Stomach (tissue), 19 donors: ENCODE measurements at places on chromosomes 5 and 9.

DNA sequence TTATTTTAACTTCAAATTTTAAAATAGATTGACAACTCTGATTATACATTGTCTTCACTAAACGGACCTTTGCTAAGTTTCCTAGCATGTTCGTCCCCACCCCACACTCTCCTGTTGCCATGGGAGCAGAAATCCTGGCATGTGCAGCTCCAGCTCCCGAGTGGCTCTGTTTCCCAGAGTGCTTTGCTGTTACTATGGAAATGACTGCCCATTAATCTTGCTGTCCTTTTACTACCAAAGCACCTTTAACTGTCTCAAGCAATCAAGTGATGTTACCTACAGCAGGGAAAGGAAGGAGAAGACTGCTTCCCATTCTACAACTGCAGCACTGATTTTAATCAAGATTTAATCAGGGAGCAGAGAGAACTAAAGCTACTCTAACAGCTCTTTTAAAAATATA lies 212.0 kb upstream of the KIF2A start:
- H3K27ac ChIP-seq: no peak overlapping the region
- no peaks in the 10 kb centered on the region for H3K36me3 ChIP-seq
- no peak overlapping the region for H3K4me3 ChIP-seq
- no peaks in the 10 kb centered on the region for H3K27me3 ChIP-seq
- no peaks in the 10 kb centered on the region for H3K4me1 ChIP-seq

DNA sequence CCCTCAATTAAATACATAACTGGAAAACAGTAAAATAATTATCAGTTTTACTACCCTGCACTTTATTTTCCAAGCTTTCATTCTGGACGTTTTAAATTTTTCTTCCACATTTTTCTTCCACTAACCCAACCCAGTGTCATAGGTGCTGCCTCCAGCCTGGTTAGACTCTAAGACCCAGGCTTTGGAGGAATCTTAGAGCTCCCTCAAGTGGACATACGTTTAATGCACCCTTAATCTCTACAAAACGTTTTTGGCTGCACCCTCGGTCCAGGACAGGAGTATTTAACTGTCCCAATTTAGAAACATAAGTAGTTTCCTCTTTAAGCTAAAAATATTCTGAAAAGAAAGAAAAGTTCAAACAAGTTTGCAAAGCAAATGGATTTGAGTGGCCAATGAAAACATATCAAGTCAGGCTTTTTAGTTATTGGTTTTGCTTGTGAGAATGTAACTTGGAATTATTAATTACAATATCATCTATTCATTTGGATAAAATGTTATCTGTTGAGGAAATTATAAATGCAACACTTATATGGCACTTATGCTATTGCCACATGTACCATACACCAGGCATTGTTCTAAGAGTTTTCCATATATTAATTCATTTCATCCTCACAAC lies 38.9 kb downstream of the CDH6 start:
- no peak overlapping the region for H3K27ac ChIP-seq
- DNase-seq: no peak
- H3K4me3 ChIP-seq: no peak overlapping the region
- H3K27me3 ChIP-seq: no peaks in the 10 kb centered on the region

GRCh38 chr5:5822729-5823257 lies 400.3 kb downstream of the ICE1 start:
- no peaks in the 10 kb centered on the region for H3K36me3 ChIP-seq
- H3K4me1 ChIP-seq: no peaks in the 10 kb centered on the region

- H3K27ac ChIP-seq: no peak overlapping the region
- H3K4me3 ChIP-seq: no peak overlapping the region
- no peaks in the 10 kb centered on the region for H3K36me3 ChIP-seq
- peaks cover 4% of the 10 kb centered on the region for H3K4me1 ChIP-seq
Observed at GRCh38 chr5:90645024-90645610, 86.5 kb downstream of the ADGRV1 start.

DNA sequence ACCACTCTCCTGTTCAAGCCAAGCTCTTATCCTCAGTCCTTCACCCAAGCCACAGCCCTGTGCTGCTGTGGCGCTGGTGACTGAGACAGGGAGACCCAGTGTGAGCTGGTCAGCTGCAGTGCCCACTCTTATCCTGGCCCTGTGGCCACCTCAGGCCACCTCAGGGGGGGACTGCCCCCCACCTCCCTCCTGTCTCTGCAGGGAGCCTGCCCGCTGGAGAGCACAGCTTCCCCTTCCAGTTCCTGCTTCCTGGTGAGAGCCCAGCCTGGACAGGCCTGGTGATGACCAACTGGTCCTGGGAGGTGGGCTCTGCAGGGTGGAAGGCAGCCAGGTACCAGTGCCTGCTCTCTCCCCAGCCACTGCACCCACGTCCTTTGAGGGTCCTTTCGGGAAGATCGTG lies 5.5 kb upstream of the EHMT1 start:
- peak overlapping the region; percentile 97 for H3K27ac ChIP-seq
- H3K27me3 ChIP-seq: no peaks in the 10 kb centered on the region
- H3K36me3 ChIP-seq: peaks cover 24% of the 10 kb centered on the region
- peaks cover 92% of the 10 kb centered on the region for H3K4me1 ChIP-seq

DNA sequence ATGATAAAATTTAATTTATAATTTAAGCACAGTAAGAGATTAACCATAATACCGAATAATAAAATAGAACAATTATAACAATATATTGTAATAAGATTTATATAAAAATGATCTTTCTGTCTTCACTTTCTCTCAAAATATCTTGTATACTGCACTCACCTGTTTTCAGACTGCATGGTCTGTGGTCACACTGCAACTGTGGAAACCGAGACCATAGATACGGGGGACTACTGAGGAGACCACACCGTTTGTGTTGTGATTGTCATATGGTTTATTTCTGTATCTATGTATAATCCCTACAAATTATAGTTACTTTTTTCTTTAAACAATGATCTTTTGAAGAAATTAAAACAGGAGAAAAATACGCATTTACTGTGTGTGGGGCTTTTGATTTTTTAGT lies 78.8 kb upstream of the TNFAIP8 start:
- DNase-seq: no peak
- peaks cover 38% of the 10 kb centered on the region for H3K4me1 ChIP-seq
- no peaks in the 10 kb centered on the region for H3K36me3 ChIP-seq
- no peak overlapping the region for H3K27ac ChIP-seq

DNA sequence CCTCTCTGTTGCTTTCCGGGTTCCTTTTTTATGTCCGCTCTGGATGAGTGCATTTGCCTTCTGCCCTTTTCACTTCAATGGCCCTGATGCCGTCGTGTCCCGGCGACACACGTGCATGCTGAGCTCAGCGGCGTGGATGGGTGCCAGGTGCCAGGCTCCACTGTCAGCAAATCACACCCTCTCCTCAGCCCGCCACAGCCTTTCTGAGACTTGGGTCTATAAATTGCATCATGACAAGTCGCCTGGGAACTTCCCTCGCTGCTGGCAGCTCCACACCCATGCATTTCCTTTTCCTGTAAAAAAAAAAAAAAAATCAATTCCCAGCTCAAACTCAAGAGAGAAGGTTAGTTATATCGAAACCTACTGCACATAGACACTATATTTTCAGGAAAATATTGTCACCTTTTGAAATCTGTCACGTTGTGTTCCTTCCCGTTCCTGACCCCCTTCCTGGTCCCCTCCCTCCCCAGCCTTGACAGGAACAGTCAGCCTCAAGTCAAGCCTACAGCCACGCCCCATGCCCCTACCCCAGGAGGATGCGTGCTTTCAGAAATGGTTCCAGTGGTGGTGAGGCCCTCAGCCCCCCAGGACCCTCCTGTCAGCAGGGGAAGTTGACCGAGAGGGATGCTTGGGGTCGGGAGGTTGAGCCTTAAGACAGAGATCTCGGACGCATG lies 110.3 kb upstream of the PTCH1 start:
- H3K36me3 ChIP-seq: no peaks in the 10 kb centered on the region
- H3K4me3 ChIP-seq: no peak overlapping the region
- H3K27ac ChIP-seq: no peak overlapping the region

- H3K4me3 ChIP-seq: no peak overlapping the region
- H3K27ac ChIP-seq: peak overlapping the region; percentile 66
- DNase-seq: no peak
- no peaks in the 10 kb centered on the region for H3K27me3 ChIP-seq
- peaks cover 78% of the 10 kb centered on the region for H3K4me1 ChIP-seq
- no peaks in the 10 kb centered on the region for H3K36me3 ChIP-seq
Observed at GRCh38 chr5:149779124-149779465, 49.0 kb downstream of the PPARGC1B start.
